ENCODE measurements at places on chromosomes 1 and 21.
A peak's percentile ranks its signal among the peaks of the same experiment; 100 is the strongest.

GRCh38 chr1:39266269-39266668 is 61.8 kb downstream of the MACF1 start:
- peak; percentile 15 for DNase-seq

DNA sequence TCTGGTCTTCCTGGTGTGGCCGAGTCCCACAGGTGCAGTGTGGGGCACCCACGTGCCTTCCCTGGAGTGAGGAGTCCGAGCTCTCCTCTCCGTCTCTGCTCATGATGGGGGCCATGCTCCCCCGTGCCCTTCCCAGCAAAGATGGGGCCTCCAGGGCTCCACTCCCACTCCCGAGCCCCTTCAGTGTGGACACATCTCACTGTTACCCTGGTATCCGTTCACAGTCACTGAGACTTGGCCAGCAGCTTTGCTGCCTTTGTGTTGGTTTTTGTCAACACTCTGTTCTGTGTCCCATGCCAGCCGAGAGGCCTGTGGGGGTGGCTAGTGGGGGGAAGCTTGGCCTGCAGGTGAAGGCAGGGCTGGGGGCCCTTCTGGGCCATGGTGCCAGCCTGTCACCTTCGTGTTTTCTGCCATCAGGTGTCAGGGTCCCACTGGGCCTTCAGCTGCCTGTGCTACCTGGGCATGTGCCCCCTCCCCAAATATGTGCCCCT is 46.9 kb upstream of the POFUT2 start:
- DNase-seq, result no peak

- no peak for DNase-seq
These were observed 27.7 kb upstream of the RPTN start for GRCh38 chr1:152186556-152187285.

DNA sequence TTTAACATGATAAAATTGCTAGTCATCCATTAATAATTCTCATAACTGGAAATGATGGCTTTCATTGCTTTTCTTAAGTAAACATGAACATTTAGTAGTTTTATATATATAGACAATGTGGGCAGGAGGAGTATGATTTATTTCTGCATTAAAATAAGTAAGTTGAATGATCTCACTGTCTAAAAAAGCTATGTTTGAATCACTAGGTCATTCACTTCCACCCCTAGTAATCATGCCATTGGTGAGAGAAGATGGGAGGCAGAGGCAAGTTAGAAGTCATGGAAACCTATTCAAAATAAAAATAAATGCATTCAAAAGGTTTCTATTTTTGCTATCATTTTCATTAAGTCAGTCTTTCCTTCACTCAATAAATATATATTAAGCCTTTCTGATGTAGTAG is 226.4 kb downstream of the DUSP10 start:
- DNase-seq, result no peak

- no peak for DNase-seq
These were observed 867.4 kb downstream of the KCNT2 start for GRCh38 chr1:195740862-195741261.

GRCh38 chr1:230972855-230973271 is 5.8 kb downstream of the TTC13 start:
- peak; percentile 84 for DNase-seq

GRCh38 chr21:28337315-28337714 is 655.4 kb downstream of the LTN1 start:
- peak; percentile 4 for DNase-seq

DNA sequence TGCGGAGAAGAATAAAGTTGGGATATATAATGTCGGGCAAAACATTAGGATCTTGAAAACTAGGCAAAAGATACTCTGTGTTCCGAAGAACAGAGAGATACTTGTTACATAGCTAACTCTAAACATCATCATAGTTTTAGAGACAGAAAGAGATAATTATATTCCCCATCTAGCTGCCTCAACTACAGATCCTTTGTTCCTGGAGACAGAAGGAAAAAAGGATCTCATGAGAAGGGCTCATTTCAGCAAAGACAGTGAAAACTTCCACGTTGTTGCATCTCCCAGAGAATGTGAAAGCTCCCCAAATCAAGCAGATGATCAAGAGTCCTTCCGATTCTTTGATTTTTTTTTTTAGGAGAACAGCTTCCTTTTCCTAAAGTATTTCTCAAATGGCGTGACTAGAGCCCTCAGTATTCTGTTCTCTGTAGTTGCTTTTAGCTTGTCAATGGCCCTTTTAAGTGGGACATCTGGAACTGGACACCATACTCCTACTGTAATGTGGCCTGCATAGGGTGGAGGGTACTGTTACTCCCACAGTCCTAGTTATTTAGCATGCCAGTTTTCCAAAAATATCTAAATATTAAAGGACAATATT is 1048.2 kb downstream of the TTLL7 start:
- no peak for DNase-seq

DNA sequence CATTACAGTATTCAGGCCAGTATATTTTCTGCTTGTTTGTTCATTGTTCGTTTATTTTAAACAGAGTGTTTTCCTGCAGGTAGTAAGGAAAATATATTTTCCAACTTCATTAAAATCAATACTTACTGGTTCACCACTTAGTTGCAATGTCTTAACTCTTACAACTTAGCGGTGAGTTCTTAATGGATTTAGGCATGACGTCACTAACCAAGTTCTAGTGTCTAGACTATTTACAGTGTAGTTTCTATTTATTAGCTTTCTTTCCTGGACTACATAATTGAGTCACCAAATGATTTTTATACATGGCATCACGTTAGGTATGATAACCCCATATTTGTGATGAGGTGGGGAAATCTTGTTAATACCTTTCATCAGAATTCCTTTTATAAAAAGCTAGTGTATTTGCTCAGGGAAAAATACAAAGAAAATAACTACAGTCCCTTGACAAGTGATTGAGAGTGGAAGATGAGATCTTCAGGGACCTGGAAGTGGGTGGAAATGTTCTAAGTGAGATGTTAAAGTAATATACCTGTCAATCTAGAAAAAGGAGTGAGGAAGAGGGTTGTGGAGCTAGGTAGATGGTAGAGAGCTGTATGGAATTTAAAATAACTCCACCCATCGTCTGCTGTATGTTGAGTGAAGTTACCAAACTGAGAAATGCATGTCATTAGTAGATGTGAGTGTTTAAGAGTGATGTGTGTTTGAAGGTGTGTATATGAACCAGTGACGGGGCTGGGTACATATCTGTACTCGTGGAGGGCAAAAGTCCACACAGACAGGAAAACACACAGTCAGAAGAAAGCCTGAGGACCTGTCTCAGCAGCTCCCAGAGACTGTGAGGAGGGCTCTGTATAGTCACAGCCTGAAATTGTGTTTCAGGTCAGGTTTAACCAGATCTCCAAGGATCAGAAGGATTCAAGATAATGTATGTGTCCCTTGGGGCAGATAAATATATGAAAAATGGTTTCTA is 197.6 kb upstream of the ADAMTS5 start:
- no peak for DNase-seq

GRCh38 chr21:39124681-39125251 is 58.5 kb downstream of the PSMG1 start:
- no peak for DNase-seq

DNA sequence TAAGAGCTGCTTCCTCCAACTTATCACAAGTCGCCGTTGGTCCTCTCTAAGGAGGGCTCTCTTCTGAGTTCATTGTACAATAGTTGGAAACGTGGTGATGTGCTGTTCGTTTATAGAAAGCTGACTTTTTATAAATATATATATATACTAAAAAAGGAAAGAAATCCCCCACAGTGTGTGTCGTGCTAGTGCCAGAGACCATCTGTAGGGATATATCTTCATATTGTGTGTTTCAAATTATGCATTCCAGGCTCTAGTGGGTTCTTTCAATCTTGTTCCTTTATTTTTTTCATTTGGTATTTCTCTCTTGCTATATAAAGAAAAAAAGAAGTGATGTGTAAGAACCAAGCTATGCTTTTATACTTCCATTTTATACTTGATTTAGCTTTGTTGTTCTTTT is 111.8 kb downstream of the TAS1R2 start:
- DNase-seq, result no peak

GRCh38 chr1:13617773-13618172 is 34.1 kb downstream of the PDPN start:
- no peak for DNase-seq

DNA sequence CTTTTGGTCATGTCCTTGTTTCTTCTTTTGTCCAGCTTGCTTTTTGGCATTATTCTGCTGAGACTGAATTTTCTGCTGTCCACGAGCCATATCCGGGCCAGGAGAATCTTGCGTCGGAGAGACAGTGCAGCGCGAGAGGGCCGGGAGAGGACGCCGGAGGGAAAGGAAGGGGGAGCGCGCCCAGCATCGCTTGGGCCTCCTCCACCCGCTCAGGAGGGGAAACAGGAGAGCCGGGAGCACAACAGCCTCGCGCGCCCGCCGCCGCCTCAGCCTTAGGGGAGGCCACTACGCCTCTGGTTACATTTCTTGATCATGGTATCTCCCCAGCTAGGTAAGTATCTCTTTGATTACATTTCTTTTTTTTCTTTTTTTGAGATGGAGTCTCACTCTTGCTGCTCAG is 7.4 kb upstream of the DEGS1 start:
- no peak for DNase-seq

All from activated CD4-positive, alpha-beta T cell treated with anti-CD3 and anti-CD28 coated beads, Interleukin-2, Interleukin-6, amounts not matched to agents 100 ng/mL and 50 ng/mL, durations not matched to agents 16 hours and 8 hours (primary cell).